ENCODE measurements at places on chromosomes 16 and 17.

DNA sequence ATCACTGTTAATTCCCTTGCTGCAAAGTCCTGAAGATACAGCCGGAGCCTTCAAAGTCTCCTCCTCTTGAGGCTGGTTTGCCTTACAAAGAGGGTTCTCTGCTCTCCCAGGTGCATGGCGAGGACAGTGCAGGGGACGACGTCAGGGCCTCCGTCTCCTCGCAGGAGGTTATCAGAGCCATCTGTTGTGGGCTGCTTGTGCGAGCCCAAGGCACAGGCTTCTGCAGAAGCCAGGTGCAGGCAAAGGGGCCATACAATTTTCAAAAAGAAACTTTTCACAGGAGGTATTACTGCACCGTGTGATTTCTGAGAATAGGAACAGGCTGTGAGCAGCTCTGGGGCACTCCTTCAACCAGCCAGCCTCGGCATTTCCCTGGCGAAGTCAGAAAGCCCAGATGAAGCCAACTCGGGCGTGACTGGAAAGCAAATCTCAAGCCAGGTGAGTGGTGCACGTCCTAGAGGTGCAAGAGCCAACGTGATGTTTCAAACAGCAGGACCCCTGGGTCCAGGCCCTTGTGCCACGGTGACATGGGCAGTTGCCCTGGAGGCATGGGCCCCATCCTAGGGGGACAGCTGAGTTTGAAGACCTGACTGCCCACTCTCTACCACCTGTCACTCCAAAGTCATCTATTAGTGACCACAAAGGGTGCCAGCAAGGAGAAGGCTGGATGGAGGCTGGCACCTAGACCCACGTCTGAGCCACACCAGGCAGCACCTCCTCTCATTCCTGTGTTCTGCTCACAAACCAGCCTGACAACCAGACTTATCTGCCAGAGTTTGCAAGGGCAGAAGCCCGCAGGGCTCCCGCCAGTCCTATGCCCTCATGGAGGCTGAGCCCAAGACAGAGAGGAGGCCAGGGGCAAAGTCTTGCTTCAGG, 68.6 kb downstream of the SMPD3 start:
- DNase-seq: no peak

DNA sequence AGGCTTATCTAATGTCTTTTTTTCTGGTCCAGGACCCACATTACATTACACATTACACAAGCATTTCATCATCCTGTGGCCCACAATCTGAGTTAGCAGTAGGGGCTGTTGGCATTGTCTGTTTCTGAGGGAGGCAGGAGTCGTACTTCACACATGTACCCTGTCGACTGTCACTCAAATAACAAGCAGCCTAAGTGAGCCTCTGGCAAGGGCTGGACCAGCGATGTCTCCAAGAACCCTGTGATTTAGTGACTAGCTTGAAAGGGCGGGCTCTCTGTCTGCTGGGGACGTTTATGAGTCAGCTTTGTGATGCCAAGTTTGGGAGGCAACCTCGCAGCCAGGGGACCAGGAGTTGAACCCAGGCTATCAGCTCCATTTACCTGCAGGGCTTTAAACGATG, 251.4 kb downstream of the HS3ST3B1 start:
- no peak for DNase-seq

- peak; percentile 77 for DNase-seq
Measured at GRCh38 chr17:38867179-38867967, 2.5 kb upstream of the LASP1 start.

DNA sequence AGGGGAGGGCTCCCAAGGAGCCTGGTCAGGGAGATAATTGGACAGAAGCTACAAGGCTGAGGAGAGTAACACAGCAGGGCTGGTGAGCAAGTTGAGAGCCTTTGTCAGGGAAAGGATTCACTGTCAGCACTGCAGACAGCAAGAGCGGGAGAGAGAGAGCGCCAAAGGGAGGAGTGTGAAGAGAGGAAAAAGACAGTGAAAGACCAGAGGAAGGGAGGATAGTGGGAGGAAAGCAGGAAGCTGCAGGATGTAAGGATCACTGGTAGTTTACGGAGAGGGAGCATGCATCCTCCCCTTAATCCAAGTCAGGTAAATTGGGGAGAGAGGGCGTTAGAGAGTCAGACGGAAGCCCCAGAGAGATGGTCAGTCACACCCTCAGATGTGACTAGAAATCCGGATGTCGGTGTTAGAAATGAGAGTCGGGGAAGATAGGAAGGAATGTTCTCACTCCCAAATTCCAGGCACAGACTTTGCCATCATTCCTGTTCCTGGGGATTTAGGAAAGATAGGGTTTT, 13.8 kb upstream of the SPOP start:
- DNase-seq: no peak

GRCh38 chr16:72847187-72848027, 200.5 kb downstream of the ZFHX3 start:
- peak; percentile 71 for DNase-seq

DNA sequence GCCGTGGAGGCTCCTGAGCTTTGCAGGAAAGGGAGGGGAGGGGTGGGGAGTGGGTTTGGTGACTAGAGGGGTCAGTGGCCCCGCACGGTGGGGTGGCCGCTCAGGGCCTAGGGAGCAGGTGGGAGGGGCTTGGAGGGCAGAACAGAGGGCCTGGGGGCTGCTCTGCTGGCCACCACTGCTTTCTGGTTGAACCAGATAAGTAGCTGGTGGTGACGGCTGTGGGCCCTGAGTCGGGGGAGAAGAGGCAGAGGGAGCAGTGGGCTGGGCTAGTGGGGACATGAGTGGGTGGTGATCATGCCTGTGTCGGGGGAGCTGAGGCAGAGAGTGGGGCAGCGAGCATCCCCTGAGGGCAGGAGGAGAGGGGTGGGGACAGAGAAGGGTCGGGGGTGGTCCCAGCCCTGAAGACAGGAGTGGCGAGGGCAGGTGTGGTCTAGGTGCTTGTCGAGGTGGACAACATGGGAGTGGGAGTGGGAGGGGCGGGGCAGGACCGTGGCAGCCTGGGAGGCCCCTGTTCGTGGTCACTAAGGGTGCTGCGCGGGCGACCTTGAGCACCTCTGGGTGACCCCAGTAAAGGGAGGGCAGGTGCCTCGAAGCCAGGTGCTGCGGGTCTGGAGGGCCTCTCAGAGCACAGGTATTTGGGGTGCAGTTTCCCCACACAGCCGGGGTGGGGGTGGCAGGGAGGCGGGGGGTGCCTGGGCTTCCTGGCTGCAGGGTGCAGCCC, 6.3 kb upstream of the CD7 start:
- DNase-seq: no peak

- DNase-seq: no peak
Measured at GRCh38 chr16:88522276-88522949, 47.8 kb upstream of the ZC3H18 start.

- DNase-seq: no peak
Measured at GRCh38 chr17:77735081-77735565, 223.4 kb upstream of the TNRC6C start.

DNA sequence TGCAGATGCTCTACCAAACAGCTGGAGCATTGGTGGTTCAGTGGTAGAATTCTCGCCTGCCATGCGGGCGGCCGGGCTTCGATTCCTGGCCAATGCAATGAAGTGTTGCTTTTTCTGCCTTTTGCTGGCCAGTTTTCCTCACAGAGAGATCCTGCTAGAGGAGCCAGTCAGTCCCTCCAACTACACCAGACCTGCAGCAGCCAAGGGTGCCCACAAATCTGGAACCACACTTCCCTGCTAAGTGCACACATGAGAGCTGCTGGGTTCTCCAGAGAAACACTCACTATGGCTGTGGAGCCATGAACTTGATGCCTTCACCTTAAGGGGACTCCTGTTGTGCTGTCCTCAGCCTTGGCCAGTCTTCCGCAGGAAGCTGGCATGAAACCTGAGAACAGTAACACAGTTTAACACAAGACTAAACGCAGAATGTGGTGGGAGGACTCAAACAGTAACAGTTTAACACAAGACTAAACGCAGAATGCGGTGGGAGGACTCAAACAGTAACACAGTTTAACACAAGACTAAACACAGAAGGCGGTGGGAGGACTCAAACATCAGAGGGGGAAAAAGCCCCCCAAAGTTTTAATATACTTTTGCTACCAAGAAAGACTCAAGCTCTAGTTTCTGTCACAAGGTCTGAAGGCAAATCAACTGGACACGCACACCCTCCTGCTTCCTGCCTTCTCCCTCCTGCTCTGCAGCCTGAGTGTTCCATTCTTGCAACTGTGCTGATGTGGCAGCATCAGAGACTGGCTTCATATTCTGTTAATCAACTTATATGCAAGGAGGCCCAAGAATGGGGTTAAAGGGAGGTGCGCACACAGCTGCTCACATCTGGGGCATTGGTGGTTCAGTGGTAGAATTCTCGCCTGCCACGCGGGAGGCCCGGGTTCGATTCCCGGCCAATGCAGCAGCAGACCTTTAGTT, 12.0 kb downstream of the VAC14 start:
- DNase-seq: no peak

DNA sequence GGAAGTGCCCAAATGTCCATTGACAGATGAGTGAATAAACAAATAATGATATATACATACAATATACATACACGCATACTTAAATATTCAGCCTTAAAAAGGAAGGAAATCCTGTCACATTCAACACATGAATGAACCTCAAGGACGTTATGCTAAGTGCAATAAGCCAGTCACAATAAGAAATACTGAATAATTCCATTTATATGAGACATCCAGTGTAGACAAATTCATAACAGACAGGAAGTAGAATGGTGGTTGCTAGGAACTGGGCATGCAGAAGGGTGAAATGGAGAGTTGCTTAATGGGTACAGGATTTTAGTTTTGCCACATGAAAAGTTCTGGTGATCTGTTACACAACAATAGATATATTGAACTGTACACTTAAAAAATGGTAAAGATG, 8.8 kb upstream of the ITGB4 start:
- DNase-seq: no peak

DNA sequence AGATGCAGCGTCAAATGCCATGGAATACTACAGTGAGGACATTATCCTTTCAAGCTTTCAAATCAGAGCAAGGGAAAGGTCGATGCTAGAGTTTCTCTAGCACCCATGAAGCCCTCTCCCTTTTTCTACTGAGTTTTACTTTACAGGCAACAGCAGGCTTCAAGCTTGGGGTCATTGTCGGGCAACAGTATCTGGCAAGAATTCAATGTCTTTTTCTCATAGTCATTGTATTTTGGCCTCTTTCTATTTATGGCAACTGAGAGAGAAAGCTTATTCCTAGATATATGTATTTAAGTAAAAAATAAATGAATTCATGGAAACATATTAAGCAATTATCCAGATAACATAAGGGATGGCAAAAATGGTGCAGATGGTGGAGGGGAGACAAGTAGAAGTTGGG, 364 bp upstream of the CETP start:
- DNase-seq: no peak

DNA sequence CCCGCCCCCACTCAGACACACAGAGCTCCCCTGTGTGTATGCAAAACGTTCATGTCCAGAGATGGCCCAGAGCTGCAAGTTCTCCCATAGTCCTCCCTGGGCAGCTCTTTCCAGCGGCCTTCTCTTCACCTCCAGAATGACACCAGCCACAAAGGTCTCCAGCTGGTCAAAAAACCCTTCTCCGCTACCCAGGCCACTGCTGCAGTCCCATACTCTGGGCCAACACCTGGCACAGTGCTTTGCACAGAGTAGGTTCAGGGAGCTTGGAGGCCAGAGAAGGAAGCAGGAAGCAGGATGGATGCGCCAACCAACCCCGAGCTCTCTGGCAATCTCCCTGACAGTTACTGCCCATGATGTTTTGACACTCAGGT, 1.1 kb upstream of the STAT5B start:
- DNase-seq: no peak

DNA sequence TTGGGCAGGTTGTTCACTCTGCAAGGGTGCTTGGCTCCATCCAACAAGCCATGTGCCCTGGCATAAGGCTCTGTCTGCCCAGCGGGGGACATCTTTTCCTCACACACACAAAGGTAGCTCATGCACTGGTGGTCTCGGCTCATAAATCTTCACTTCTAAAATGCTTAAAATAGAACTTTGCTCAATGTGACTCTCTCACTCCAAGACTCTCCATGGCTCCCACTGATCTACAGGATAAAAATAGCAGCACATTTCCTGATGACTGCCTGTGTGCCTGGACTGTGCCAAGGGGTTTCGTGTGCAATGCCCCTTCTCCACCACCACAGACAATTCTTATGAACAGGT, 15.1 kb upstream of the CIBAR2 start:
- DNase-seq: no peak

GRCh38 chr17:2484876-2485275, 26.8 kb downstream of the METTL16 start:
- DNase-seq: no peak

- no peak for DNase-seq
Measured at GRCh38 chr17:79926142-79926604, 86.9 kb upstream of the CBX4 start.

- DNase-seq: no peak
Measured at GRCh38 chr17:75344666-75345065, 55.4 kb upstream of the SLC25A19 start.

GRCh38 chr16:84555418-84556196, 51.1 kb upstream of the MEAK7 start:
- DNase-seq: no peak

DNA sequence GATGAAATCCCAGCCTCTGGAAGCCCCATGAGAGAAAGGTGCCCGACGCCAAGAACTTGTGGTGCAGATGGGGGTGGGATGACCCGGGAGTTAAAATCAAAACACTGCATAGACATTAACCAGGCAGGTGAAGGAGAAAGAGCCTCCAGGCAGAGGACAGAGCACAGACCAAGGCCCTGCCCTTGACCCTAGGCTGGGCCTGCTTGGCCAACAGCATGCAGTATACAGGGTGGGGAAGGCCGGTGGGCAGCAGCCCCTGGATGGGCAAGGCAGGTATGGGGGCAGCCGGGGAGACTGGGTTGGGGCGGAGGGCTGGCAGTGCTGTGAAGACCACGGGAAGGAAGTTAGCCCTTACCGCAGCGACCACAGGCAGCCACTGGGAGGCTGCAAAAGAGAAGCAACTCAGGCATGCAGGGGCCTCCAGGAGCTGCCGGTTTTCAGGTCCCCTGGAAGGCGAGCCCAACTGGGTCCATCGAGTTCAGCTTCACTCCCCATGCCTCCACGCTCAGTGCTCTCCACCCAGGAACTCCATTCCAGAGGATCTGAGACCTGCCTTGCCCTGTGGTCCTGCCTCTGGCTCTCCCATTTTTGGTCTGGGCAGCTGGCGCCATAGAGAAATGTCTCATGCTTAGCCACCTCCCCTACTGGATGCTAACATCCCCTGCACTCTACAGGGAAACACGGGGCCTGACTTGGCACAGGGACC, 81.2 kb downstream of the C16orf95 start:
- no peak for DNase-seq

DNA sequence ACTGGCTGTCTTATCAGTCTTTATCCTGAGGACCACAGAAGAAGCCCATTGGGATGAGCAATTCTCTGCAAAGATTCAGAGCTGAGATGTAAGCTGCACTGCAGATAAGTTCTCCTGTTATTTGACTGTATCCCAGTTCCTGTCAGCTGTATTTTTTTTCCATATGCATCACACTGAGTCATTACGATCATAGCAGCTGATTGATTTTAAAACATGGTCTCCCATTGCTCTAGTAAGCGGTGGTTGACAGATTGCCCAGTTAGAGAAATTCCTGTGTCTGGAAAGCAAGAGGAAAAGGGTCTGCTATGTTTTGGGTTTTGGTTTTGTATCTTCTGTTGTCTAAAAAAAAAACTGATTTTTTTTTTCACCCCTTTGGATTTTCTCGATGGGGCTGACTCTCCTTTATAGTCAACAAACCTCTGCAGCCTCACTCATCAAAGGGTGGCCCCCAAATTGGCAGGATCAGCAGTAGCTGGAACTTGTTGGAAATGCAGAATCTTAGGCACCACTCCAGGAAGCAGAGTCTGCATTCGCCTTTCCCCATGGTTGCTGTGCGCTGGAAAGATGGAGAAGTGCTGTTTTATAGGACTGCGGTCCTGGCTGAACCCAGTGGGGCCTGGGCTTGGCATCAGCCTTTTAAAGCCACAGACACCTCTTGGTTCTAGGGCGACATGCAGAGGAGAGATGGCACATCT, 220.1 kb upstream of the MPHOSPH6 start:
- no peak for DNase-seq

- peak; percentile 47 for DNase-seq
Measured at GRCh38 chr17:46832945-46833839, 14.7 kb upstream of the WNT3 start.

All from ACHN (cell line).